CD4-positive, alpha-beta T cell (primary cell): ENCODE measurements at places on chromosomes 5 and 9. TPM values are rescaled to one million over a fixed set of nuclear protein-coding genes. Genes with fewer than 3 reads are reported as not detected.

- no peak overlapping the region for H3K27ac ChIP-seq
- H3K36me3 ChIP-seq: no peaks in the 10 kb centered on the region
- H3K27me3 ChIP-seq: no peaks in the 10 kb centered on the region
These were observed 33.8 kb upstream of the DTWD2 start for GRCh38 chr5:119022017-119022745.

DNA sequence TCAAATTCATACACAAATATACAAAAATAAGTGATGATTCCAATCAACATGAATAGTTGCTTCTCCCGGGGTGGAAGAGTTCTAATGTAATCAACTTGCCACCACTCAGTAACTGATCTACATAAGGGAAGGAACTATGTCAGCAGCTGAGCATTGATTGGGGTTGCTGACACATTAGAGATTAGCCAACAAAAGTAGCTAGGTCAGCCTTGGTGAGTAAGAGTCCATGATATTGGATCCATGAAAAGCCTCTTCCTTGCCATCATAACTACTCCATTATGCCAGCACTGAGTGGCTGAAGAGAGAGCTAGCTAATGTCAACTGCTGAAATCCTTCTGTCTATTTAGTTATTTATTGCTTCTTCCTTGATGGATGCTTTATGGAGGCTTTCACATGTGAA is 309.8 kb downstream of the NFIB start:
- H3K27me3 ChIP-seq: no peaks in the 10 kb centered on the region
- no peak overlapping the region for H3K4me3 ChIP-seq
- no peak for DNase-seq
- no peaks in the 10 kb centered on the region for H3K4me1 ChIP-seq

DNA sequence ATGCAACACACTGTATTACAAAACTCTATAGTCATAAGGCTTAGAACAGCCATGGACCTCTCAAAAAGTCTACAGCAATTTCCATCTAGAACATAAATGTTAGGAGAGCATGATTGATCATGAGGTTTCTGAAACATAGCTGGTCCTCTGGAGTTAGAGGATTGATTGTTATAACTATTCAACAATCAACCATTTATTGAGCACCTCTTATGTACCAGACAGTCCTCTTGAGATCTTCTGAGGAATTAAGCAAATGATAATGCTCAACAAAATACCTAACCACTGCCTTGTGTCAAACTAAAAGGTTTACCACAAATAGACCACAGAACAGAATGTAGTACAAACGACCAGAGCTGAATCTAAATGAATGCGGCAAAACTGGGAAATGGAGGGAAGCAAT is 3.4 kb upstream of the AGTPBP1 start:
- H3K4me3 ChIP-seq: no peak overlapping the region
- H3K27me3 ChIP-seq: no peaks in the 10 kb centered on the region
- H3K36me3 ChIP-seq: no peaks in the 10 kb centered on the region
- DNase-seq: no peak
- no peak overlapping the region for H3K27ac ChIP-seq
- H3K4me1 ChIP-seq: peaks cover 9% of the 10 kb centered on the region

DNA sequence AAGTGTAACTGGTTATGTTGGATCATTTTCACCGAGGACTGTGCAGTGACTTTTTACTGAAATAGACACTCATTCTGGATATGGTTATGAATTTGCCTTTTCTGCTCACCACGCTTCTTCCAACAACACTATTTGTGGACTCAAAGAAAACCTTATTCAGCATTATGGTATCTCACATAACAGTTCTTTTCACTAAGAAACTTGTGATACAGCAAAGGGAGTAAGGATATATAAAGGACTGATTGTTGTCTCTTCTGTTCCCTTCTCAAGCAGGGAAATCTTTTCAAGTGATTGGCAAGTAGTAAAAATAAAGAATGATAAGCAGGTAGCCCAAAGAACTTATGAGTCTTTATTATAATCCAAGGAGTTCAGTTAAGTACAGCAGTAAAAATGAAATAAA is 131.5 kb upstream of the SV2C start:
- DNase-seq: no peak
- no peaks in the 10 kb centered on the region for H3K27me3 ChIP-seq
- H3K36me3 ChIP-seq: no peaks in the 10 kb centered on the region
- no peak overlapping the region for H3K4me3 ChIP-seq

CATSPER3 gene
- not detected for total RNA-seq

- no peaks in the 10 kb centered on the region for H3K27me3 ChIP-seq
- no peak overlapping the region for H3K27ac ChIP-seq
- H3K4me1 ChIP-seq: peaks cover 10% of the 10 kb centered on the region
- H3K36me3 ChIP-seq: no peaks in the 10 kb centered on the region
- H3K4me3 ChIP-seq: no peak overlapping the region
These were observed 55.3 kb downstream of the SPEF2 start for GRCh38 chr5:35672995-35673394.

GRCh38 chr5:124783285-124783684 is 36.8 kb upstream of the ZNF608 start:
- DNase-seq: no peak
- no peak overlapping the region for H3K27ac ChIP-seq
- H3K27me3 ChIP-seq: no peaks in the 10 kb centered on the region
- H3K36me3 ChIP-seq: no peaks in the 10 kb centered on the region
- H3K4me1 ChIP-seq: no peaks in the 10 kb centered on the region

NR6A1 gene
- total RNA-seq: not detected

SLC34A3 gene
- not detected for total RNA-seq

TXNDC15 gene
- total RNA-seq: 20.0 TPM

SPACA9 gene
- total RNA-seq: 0.92 TPM

POU5F2 gene
- 0.73 TPM for total RNA-seq

DNA sequence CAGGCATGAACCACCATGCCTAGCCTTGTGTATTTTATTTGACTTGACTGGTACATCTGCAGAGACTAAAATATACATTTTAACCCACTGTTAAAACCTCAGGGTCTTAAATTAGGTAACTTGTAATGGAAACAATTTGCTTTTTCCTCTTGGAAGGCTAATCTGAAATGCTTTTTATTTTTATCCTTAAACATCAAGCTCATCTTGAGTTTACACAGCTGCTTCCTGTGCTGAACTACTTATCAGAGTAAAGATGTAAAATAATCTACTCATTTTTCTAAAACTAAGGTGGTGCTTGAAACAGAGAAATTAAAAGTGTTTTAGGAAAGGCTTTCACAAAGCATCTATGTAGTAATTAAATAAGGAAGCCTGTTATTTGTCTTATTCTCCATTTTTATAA is 144.1 kb downstream of the ENTREP1 start:
- DNase-seq: no peak
- no peaks in the 10 kb centered on the region for H3K27me3 ChIP-seq
- no peaks in the 10 kb centered on the region for H3K36me3 ChIP-seq

GRCh38 chr9:11199335-11199734 is 586.5 kb upstream of the PTPRD start:
- H3K27me3 ChIP-seq: no peaks in the 10 kb centered on the region
- no peaks in the 10 kb centered on the region for H3K4me1 ChIP-seq
- no peak for DNase-seq
- H3K4me3 ChIP-seq: no peak overlapping the region
- no peaks in the 10 kb centered on the region for H3K36me3 ChIP-seq
